ENCODE measurements at places on chromosomes 12 and 14.

DNA sequence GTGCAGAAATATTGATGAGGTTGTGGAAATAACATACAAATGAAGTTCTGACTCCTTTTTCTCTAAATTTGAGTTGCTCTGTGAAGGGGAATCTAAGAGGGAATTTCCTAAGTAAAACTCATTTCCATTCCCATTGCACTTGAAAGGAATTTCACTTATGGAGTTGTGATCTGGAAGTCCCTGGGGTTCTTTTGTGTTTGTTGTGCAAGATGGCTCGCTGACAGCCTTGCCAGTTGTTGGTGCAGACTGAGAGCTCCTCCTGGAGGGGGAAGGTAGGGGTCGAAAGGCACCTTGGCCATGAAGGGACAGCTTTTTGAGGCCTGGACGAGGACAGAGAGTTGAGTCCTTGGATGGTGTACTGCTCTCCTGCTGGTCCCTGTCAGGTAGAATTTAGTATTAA is 72.0 kb downstream of the C12orf56 start:
- H3K4me1 ChIP-seq, result no peaks in the 10 kb centered on the region
- peaks cover 4% of the 10 kb centered on the region for H3K27me3 ChIP-seq
- no peak overlapping the region for H3K27ac ChIP-seq

DNA sequence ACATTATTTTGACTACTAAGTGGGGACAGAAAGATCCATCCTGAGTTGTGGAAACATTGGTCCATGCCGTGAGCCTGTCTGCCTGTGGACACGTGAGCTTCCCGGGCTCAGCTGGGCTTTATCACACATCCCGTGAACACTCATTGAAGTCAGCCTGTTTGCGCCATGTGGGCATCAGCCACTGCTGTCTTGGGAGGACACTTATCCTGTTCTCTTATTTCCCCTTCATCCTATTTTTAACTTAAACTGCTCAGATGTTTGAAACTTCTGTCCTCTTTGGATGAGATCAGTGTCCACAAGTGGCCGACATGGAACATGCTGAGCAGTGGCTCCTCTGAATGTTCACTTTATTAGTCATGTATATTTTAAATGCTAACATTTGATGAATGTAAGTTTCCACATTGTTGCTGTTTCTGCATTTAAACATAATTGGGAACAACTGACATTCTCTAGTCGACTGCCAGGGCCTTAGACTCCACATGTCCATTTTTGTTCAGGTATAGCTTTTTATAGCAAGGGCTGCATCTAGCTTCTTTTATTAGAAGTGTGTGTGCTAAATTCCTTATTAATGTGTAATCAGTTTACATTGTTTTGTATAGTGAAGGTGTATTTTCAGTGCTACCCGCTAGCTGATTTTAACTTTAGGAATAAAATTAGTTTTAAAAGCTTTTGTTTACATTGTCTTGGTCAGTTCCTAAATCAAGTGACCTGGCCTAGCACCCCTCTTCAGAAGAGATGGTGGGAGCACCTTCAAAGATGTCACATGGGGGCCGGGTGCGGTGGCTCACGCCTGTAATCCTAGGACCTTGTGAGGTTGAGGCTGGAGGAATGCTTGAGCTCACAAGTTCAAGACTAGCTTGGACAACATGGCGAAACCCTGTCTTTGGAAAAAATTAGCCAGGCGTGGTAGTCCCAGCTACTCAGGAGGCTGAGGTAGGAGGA is 24.0 kb downstream of the RNF34 start:
- peaks cover 85% of the 10 kb centered on the region for H3K36me3 ChIP-seq
- peaks cover 3% of the 10 kb centered on the region for H3K4me1 ChIP-seq
- H3K27ac ChIP-seq, result no peak overlapping the region
- H3K4me3 ChIP-seq, result no peak overlapping the region
- no peaks in the 10 kb centered on the region for H3K27me3 ChIP-seq

GRCh38 chr12:51661836-51662235 is 70.8 kb downstream of the SCN8A start:
- H3K4me1 ChIP-seq, result no peaks in the 10 kb centered on the region
- no peak for DNase-seq
- H3K27me3 ChIP-seq, result peaks cover 35% of the 10 kb centered on the region
- H3K27ac ChIP-seq, result no peak overlapping the region
- H3K36me3 ChIP-seq, result no peaks in the 10 kb centered on the region

GRCh38 chr12:108611884-108612415 is 14.1 kb upstream of the TMEM119 start:
- H3K4me1 ChIP-seq, result peaks cover 25% of the 10 kb centered on the region
- peaks cover 18% of the 10 kb centered on the region for H3K36me3 ChIP-seq
- H3K27me3 ChIP-seq, result peaks cover 3% of the 10 kb centered on the region
- no peak overlapping the region for H3K27ac ChIP-seq

GRCh38 chr14:104291123-104292000 is 153.0 kb downstream of the KIF26A start:
- no peak overlapping the region for H3K27ac ChIP-seq
- no peak overlapping the region for H3K4me3 ChIP-seq

DNA sequence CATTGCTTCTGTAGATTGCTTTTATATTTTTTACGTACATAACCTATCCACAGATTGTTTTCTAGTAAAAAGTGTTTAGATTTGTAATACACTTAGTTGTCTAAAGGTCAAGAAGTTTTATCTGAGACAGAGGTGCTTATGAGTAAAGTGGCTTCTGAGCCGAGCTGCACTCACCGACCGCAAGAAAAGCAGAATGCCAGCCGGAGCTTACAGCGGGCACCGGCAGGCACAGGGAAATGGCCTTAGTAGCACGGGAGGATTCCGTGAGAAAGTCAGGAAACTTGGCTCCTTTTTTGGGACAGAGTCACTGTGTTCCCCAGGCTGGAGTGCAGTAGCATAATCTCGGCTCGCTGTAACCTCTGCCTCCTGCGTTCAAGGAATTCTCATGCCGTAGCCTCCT is 29.8 kb downstream of the PIWIL1 start:
- no peaks in the 10 kb centered on the region for H3K27me3 ChIP-seq
- no peaks in the 10 kb centered on the region for H3K36me3 ChIP-seq
- DNase-seq, result no peak
- H3K4me1 ChIP-seq, result no peaks in the 10 kb centered on the region
- H3K4me3 ChIP-seq, result no peak overlapping the region

GRCh38 chr12:121843236-121843982 is 15.2 kb downstream of the HPD start:
- H3K27ac ChIP-seq, result no peak overlapping the region
- H3K4me3 ChIP-seq, result no peak overlapping the region
- no peaks in the 10 kb centered on the region for H3K36me3 ChIP-seq
- no peaks in the 10 kb centered on the region for H3K27me3 ChIP-seq
- H3K4me1 ChIP-seq, result peaks cover 13% of the 10 kb centered on the region

DNA sequence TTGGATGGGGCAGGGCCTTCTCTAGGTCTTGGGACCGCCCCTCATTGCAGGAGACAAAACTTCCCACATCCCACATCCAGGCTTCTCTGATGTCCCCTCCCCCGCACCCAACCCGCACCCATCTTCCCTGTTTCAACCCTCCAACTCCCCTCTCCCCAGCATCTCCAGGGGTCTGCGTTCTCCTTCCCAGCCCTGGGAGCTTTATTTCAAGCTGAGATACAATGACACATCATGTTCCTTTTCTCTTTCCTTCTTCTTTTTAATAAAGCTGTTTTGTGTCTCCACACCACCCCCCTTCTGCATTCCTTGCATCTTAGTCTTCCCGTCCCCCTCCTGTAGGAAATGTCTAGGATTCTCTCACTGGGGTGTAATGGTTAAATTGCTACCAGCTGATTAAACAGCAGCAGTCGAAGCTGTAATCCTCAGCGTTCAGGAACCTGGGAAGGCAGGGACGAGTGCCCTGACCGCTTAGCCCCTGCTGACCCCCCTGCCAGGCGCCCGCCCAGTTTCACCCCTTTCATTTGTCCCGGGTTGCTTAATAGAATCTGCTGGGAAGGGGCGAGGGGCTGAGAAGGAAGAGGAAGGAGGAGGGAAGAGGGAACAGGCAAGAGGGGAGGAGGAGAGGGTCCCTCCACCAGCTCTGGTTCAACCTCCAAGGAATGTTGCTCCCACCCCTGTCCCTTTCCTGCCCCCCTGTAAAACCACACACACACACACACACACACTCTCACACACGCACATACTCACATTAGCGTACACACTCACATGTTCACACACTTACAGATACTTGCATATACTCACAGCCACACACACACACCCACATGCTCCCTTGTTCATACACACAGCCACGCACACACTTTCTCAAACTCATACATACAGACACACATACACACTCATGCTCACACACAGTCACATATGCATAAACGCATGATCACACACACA is 104.5 kb upstream of the MED13L start:
- H3K27ac ChIP-seq, result no peak overlapping the region
- H3K36me3 ChIP-seq, result no peaks in the 10 kb centered on the region
- H3K4me3 ChIP-seq, result no peak overlapping the region
- H3K4me1 ChIP-seq, result peaks cover 2% of the 10 kb centered on the region
- no peak for DNase-seq

- DNase-seq, result no peak
- no peak overlapping the region for H3K4me3 ChIP-seq
- peaks cover 2% of the 10 kb centered on the region for H3K36me3 ChIP-seq
- peaks cover 20% of the 10 kb centered on the region for H3K27me3 ChIP-seq
- H3K27ac ChIP-seq, result no peak overlapping the region
These were observed 3.7 kb downstream of the CFAP54 start for GRCh38 chr12:96493106-96493505.

DNA sequence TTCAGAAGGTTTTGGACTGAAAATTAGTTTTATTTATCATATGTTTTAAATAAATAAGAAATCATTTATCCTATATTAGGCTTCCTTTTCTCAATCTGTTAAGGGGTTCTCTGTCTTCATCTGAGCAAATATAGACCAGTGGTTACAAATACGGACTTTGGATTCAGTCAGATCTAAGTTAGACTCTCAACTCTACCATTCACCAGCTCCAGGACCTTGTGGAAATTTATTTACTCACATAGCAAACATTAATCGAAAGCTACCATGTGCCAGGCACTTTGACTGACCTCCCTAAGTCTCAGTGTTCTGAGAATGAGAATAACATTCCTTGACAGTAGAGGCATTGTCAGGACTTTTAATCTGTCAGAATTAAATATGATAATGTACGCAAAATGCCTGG is 22.3 kb downstream of the KCNK10 start:
- H3K27me3 ChIP-seq, result peaks cover 4% of the 10 kb centered on the region
- H3K27ac ChIP-seq, result no peak overlapping the region
- H3K4me3 ChIP-seq, result no peak overlapping the region
- no peaks in the 10 kb centered on the region for H3K36me3 ChIP-seq
- no peaks in the 10 kb centered on the region for H3K4me1 ChIP-seq

DNA sequence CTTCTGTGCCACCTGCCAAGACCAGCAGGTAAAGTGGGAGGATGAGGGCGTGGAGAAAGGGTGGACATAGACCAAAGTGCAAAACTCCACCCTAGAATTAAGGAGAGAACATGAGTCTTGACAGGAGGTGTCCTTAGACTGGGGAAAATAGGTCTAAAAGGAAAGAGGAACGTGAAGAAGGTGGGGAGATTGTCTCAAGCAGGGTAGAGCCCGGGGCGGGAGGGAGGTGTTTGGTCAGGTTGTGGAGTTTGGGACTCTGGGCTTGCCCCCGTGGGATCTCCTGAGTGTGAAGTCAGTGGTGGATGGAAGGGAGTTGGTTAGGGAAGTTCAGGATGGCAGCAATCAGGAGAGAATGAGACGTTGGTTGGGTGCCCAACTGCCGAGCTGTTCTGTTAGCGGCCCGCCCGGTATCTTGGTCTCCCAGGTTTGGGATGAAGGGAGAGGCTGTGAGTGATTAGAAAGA is 386 bp downstream of the DGKA start:
- DNase-seq, result no peak
- peak overlapping the region; percentile 98 for H3K27ac ChIP-seq
- H3K4me3 ChIP-seq, result peak overlapping the region; percentile 99
- H3K36me3 ChIP-seq, result peaks cover 51% of the 10 kb centered on the region

DNA sequence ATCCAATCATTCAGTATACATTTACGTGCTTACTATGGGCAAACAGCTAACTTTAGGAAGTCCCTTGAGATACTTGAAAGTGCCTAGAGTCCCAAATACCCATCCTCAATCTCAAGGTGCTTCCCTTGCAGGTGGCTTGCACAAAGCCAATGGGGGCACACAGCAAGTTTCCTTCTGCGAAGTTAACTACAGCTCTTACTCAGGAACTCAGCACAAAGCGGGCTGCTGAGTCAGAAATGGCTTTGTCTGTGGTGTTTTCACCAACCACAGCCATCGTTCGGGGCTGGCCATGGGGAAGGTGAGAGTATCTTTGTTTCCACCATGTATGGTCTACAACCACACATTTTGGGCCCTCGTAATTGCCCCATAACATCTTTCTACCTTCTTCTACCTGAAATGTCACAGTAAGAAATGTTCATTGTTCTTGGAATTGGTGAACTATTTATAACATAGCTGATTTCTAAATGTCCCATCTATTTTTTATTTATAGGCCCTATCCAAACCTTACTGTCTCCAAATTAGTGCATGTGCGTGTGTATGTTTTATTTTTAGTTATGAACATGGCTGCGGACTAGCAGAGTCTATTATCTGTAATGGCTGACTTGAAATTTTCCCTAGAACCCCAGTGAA is 13.9 kb downstream of the MFAP5 start:
- peak; percentile 87 for DNase-seq
- H3K36me3 ChIP-seq, result no peaks in the 10 kb centered on the region

GRCh38 chr14:91945751-91946621 is 1.5 kb downstream of the FBLN5 start:
- H3K4me1 ChIP-seq, result peaks cover 16% of the 10 kb centered on the region
- no peak overlapping the region for H3K27ac ChIP-seq
- no peak for DNase-seq
- H3K36me3 ChIP-seq, result peaks cover 2% of the 10 kb centered on the region

GRCh38 chr14:95935228-95935822 is 58.7 kb downstream of the TUNAR start:
- H3K27me3 ChIP-seq, result no peaks in the 10 kb centered on the region
- H3K4me3 ChIP-seq, result no peak overlapping the region
- no peak overlapping the region for H3K27ac ChIP-seq
- H3K4me1 ChIP-seq, result no peaks in the 10 kb centered on the region

GRCh38 chr14:50407111-50407812 is 10.6 kb upstream of the CDKL1 start:
- H3K27me3 ChIP-seq, result no peaks in the 10 kb centered on the region
- no peak for DNase-seq
- peaks cover 3% of the 10 kb centered on the region for H3K36me3 ChIP-seq
- H3K27ac ChIP-seq, result no peak overlapping the region
- peaks cover 4% of the 10 kb centered on the region for H3K4me1 ChIP-seq

- peaks cover 26% of the 10 kb centered on the region for H3K36me3 ChIP-seq
- H3K4me1 ChIP-seq, result peaks cover 11% of the 10 kb centered on the region
- H3K4me3 ChIP-seq, result no peak overlapping the region
- peak; percentile 53 for DNase-seq
These were observed 58.0 kb downstream of the TRAFD1 start for GRCh38 chr12:112183141-112184021.

DNA sequence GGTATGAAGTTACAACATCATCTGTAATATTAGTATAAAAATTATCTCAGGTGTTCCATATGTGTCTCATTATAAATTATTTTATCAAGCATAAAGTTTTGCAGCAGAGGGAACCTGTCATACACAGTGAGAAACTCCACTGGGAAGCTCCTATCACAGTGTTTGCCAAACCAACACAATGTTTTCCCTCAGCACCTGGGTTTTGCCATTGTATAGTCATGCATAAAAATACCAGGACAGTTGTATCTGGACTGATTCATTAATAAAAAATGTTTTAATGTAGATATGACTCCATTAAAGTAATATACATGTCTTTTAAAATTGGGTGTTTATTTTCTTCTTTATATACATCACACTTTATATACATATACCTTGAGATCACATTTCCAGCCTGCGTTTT is 56.6 kb downstream of the METTL25 start:
- H3K27me3 ChIP-seq, result no peaks in the 10 kb centered on the region
- no peak overlapping the region for H3K4me3 ChIP-seq
- DNase-seq, result no peak
- H3K27ac ChIP-seq, result no peak overlapping the region
- no peaks in the 10 kb centered on the region for H3K36me3 ChIP-seq
- H3K4me1 ChIP-seq, result no peaks in the 10 kb centered on the region

GRCh38 chr12:90331262-90331661 is 622.6 kb upstream of the ATP2B1 start:
- no peaks in the 10 kb centered on the region for H3K4me1 ChIP-seq
- no peaks in the 10 kb centered on the region for H3K36me3 ChIP-seq
- no peak for DNase-seq
- H3K27ac ChIP-seq, result no peak overlapping the region

All from activated CD4-positive, alpha-beta T cell treated with anti-CD3 and anti-CD28 coated beads, Interleukin-2, amount 10 ng/mL, durations not matched to agents 24 days and 14 days (primary cell).